ENCODE measurements at places on chromosomes 1 and 21.

DNA sequence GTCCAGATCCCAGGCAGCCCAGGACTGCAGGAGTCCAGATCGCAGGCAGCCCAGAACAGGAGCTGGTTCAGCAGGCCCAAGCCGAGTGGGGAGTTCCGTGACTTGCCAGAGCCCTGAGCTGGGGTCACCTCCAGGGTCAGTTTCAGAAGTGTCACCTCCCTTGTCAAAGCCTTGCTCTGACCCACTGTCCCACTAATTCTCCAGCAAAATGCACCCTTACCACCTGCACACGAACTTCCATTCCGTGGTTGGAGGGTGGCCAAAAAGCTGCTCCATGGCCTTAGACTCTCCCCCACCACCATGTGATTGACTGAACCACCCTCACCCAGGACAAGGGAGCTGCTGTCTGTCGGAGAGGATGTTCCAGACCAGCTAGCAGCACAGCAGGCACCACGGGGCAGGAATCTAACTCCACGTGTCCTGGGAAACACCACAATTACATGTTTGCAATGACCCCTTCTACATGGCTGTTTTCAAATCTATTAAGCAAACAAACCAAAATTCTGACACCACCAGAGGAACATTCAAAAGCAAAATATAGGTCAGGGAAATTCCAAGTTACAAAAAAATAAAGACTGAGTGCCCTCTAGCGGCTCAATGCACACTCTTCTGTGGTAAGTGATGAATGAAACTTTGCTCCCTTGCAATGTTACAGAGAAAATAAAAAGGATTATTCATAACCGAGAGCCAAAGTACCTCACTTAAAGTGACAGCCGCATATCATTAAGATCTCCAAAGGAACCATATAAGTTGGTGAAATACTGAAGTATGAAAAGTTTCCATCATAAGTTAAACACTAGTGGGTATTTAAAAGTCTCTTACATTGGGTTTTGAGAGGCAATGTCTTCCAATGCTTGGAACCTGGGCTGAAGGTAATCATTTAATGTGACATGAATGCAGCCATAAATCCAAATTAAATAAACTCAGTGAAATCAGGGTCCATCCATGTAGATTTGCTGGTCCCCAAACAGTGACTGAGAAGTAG lies 76.3 kb downstream of the NPHP4 start:
- DNase-seq: peak; percentile 52

GRCh38 chr21:14673649-14674048 lies 127.5 kb upstream of the SAMSN1 start:
- DNase-seq: no peak

DNA sequence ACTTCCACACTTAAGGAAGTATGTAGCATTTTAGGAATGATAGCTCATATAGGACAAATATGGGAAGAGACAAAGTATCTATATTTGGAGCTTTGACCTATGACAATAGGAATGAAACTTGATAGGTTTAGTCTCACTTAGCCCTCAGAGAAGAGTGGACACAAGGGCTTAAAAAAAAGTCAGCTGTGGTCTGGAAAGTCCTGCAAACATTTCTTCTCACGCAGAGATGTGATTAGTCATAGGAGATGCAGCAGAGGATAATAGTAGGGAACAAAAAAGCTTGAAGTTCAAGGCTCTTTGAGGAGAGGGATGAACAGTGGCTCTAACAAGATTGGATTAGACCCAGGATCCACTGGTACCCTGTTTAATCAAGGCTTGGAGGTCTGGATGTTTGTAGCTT lies 14.8 kb upstream of the RNF220 start:
- DNase-seq: no peak

DNA sequence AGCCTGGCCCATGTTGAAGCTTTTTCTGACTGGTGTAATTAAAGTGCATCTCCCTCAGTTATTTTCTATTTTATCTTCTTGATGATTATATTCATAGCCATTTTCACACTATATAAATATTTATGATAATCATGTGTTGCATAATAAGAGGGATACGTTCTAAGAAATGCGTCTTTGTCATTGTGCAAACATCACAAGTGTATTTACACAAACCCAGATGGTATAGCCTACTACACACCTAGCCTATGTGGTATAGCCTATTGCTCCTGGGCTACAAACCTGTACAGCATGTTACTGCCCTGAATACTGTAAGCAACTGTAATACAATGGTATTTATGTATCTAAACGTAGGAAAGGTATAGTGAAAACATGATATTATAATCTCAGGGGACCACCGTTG lies 88.1 kb downstream of the BACH1 start:
- no peak for DNase-seq

- no peak for DNase-seq
Observed at GRCh38 chr1:40141878-40142535, 19.2 kb upstream of the RLF start.
